ENCODE measurements at places on chromosomes 2 and 18.

DNA sequence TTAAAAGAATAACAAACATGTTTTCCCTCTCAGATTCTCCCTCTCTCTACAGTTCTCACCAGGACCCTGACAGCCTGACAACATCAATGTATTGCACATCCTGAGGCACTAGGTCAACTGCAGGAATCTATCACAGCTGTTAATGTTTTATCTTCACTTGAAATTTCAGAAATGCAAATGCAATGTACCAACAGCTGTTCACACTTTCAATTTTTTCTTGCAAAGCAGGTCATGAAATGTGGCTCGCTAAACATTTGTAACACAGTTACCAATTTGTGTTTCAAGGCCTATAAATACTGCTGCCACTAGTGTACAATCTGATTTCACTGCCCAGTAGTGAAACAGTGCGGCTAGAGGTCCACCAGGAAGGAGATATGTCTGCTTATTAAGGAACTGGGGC, 147.8 kb downstream of the EXOC6B start:
- no peak for DNase-seq

GRCh38 chr2:157192445-157193423, 64.8 kb upstream of the GALNT5 start:
- DNase-seq = no peak

GRCh38 chr2:42954227-42954962, 162.0 kb upstream of the HAAO start:
- no peak for DNase-seq

- no peak for DNase-seq
Measured at GRCh38 chr2:83650898-83651297, 808.2 kb downstream of the SUCLG1 start.

GRCh38 chr2:158664987-158665386, 130.1 kb upstream of the DAPL1 start:
- DNase-seq = no peak

GRCh38 chr2:96324721-96325040, 436 bp upstream of the ITPRIPL1 start:
- DNase-seq = no peak

GRCh38 chr2:40485854-40486253, 34.0 kb upstream of the SLC8A1 start:
- DNase-seq = no peak

- no peak for DNase-seq
Measured at GRCh38 chr2:173948842-173949241, 16.3 kb downstream of the SP3 start.

- DNase-seq = no peak
Measured at GRCh38 chr2:34998741-34999140, 1356.8 kb upstream of the CRIM1 start.

GRCh38 chr2:37344453-37345361, at the start of gene QPCT:
Gene QPCT (plus strand): TSS chr2:37344630. CDS start chr2:37344732, 102 bp downstream.
- DNase-seq = peak; percentile 89

DNA sequence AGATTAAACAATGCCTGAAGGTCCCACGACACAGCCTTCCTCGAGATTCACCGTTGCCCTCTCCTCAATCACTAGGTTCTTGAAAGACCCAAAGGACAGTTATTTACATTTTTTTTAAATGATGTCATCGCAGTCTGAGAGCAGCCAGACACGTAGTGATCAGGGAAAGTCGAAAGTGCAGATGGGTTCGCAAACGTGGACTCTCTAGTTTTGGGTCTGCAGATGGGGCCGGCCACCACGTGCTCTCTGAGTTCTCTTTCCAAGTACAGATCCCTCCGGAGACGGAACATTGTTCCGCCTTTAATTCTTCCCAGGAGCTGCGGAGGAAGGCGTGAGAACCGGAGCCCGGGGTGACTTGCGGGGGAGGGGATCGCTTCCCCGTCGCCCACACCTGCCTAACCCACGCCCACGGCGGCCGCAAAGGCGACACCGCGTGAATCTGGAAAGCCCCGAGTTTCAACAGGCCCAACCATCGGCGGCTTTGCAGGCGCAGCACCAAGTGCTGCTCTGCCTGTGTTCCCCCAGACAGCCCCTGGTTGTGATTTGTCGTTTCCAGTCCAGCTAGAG, 54.3 kb downstream of the PKDCC start:
- DNase-seq = peak; percentile 57

GRCh38 chr2:158586491-158586890, 129.7 kb downstream of the PKP4 start:
- DNase-seq = peak; percentile 14

GRCh38 chr2:176134035-176134434, 4.5 kb downstream of the HOXD8 start:
- DNase-seq = no peak

GRCh38 chr18:29361843-29362242, 1184.9 kb upstream of the CDH2 start:
- DNase-seq = no peak

DNA sequence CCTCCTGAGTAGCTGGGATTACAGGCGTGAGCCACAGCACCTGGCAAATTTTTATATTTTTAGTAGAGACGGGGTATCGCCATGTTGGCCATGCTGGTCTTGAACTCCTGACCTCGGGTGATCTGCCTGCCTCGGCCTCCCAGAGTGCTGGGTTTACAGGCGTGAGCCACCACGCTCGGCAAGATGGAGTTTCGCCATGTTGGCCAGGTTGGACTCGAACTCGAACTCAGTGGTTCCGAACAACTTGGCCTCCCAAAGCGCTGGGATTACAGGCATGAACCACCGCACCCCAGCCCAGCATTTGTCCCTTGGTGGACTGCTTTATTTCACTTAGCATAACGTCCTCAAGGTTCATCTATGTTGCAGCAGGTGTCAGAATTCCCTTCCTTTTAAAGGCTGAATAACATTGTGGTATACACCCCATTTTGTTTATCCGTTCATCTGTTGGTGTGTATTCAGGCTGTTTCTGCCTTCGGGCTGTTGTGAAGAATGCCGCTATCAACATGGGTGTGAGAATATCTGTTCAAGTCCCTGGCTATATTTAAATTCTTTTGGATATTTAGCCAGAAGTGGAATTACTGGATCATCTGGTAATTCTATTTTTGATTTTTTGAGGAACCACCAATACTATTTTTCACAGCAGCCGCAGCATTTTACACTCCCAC, 1.2 kb upstream of the CENPA start:
- DNase-seq = no peak

GRCh38 chr2:64947885-64948284, 41.3 kb upstream of the SLC1A4 start:
- no peak for DNase-seq

DNA sequence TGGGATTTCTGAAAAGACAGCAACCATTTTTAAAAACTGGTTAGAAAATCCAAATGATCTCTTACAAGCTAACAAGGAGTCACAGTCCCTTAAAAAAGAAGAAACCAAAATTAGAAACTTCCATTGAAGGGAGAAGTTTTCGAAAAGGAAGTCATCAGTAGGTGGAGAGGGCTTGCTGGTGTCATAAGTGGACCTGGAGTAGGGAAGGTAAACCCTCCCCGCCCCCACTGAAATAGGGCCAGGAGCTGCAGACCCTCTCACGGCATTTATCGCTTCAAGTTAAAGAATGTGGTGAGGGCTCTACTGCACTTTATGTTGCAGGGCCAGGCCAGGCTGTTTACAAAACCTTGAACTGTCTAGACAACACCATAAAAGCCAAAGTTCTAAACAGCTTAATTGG, 2.9 kb downstream of the HOXD11 start:
- no peak for DNase-seq

DNA sequence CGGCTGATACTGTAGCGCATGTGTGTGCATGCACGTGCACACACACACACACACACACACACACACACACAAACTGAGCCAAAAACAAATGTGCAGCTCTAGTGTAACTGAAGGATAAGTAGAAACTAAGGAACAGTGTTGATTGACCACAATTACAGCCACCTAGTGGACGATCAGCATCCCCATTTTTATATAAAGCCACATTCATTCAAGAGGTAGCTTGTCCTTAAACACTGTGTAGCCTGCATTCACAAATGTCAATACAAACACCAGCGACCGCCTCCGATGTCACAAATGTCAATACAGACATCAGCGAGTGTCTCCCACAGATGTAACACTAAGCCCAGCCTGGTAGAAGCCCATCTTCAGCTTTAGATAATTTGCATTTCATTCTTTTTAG, 167.4 kb downstream of the PTGR3 start:
- peak; percentile 8 for DNase-seq

- no peak for DNase-seq
Measured at GRCh38 chr2:231743376-231744116, 35.2 kb downstream of the PTMA start.

- DNase-seq = no peak
Measured at GRCh38 chr2:53646788-53647187, 120.8 kb upstream of the CHAC2 start.

GRCh38 chr2:107174171-107174570, 288.2 kb upstream of the ST6GAL2 start:
- DNase-seq = no peak

DNA sequence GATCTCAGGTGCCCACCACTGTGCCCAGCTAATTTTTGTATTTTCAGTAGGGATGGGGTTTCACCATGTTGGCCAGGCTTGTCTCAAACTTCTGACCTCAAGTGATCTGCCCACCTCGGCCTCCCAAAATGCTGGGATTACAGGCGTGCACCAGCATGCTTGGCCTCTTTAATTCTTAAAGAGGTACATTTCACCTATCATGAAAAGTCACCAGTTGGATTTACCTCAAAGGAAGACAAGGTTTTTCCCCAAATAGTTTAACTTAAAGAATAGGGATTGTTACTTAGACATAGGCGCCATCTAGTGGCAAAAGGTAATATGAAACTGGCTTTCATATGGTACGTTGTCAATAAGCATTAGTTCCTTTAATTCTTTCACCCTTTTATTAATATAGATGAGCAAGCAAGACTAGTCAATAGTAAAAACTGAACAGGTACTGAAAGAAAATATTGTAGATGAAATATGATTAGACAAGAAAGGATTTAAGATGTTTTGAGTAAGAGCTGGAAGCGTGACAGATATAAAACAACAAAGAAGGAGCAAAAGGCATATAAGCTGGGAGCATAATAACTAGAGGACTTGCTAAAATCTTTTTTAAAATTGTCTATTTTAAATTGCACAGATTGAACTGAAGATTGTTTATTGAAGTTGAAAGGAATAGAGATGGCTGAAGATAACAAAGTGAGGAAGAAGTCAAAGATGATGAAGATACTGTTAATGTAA, 35.0 kb upstream of the PSMD14 start:
- peak; percentile 27 for DNase-seq

GRCh38 chr2:2940702-2941101, 436.9 kb downstream of the EIPR1 start:
- DNase-seq = no peak

- no peak for DNase-seq
Measured at GRCh38 chr18:79203017-79203605, 133.9 kb downstream of the ATP9B start.

DNA sequence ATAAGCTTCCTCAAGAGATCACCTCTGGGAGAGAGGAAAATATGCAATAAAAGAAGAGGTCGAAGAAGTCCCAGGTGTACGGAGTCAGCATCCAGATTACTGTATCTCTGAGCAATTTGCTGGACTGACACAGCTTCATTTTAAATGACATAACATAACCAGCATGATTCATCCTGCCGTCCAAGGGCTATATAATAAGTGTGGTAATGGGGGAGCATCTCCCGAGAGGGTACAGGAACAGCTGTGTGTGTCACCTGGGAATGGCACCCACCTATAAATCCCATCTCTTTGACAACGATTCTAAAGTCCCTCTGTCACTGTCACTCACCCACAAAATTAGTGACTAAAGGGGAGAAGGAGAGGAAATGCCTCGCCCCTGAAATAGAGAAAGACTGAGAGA, 19.3 kb upstream of the FZD7 start:
- peak; percentile 49 for DNase-seq
